ENCODE measurements at places on chromosomes 12 and 14. TPM values are rescaled to one million over a fixed set of nuclear protein-coding genes. Genes with fewer than 3 reads are reported as not detected.

DNA sequence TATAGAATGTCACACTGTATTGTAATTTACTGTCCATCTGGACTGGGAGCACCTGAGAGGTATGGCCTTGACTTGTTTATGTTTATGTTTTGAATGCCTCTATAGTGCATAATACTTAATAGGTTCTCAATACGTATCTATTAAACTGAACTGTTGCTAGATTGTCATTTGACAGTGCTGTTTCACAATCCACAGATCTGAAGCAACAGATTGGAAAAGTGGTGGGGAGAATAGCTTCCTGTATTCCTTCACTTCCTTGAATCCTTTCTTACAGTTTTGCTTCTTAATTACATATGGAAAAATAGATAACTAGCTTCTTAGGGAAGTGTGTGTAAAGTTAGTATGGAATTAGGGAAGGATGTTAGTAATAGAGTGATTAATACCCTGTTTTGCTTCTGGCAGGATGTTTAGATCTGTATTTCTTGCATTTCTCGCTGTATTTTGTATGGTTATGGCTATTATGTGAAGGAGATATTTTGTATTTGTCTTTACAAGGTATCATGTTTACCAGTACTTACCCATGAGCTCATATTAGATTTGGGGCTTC lies 4.5 kb downstream of the CNOT2 start:
- no peak for DNase-seq

DNA sequence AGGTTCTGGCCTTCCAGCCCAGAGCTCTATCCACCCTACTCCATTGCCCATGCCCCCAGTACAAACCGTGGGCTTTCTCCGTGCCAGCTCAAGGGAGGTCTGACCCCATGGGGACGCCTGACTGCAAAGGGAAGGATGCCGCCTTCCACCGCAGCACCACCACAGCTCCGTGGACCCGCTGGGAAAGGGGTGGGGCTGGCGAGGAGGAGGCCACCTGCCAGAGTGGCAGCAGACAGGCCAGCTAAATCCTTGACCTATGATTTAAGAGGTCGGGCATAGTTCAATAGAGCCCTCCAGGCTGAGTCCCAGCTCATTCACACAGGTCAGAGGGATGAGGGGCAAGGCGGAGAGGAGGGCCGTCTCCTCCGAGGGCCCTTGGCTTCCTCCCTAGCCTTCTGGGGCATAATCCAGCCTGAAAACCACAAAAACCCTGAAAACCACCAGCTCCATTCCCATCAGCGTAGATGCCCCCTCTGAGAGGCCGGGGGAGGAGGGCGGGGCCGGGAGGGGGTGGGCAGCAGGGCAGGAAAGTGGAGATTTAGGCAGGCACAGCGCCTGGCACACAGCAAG lies 14.9 kb upstream of the FIGNL2 start:
- no peak for DNase-seq

- DNase-seq, result no peak
Observed at GRCh38 chr14:99356031-99356608, 84.1 kb upstream of the BCL11B start.

DNA sequence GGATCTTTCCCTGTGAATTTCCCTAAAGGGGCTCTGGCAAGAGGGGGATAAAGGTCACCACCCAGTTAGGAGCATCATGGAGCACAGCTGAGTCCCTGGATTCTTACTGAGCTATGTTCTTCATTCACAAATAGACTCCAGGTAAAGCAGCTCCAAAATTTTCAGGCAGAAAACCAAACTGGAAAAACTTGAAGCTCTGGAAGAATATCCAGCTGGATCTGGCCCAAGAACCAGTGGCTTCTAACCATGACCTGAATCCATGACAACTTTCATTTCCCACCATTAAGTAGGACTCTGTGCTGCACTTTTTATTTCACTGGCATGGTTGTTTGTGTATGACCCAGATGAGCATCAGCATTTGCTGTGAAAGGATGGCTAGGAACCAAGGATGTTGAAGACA lies 180.4 kb upstream of the FKBP4 start:
- no peak for DNase-seq

The ATL1 gene
- polyA plus RNA-seq, result 8.4 TPM

- DNase-seq, result no peak
Observed at GRCh38 chr12:52772188-52772587, 5.0 kb downstream of the KRT76 start.

The NDUFA12 gene
- polyA plus RNA-seq, result 107 TPM

DNA sequence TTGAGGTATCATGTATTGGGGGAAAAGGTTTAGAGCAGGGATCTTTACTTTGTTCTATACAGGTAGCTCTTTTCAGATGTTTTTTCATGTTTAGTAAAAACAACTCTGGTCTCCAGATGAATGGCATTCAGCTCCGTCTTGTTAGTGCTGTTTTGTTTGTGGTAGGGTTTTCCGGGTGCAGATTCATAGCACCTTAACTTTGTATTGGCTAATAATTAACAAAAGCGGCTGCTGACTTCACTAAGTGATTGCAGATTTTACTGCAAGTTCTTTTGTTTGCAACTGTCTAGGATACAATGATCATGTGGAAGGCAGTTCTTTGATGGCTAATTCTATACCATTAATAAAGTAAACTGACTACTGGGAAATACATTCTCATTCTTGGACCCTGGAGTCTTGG lies 32.2 kb upstream of the BHLHE41 start:
- no peak for DNase-seq

The NYNRIN gene
- 54.6 TPM for polyA plus RNA-seq

DNA sequence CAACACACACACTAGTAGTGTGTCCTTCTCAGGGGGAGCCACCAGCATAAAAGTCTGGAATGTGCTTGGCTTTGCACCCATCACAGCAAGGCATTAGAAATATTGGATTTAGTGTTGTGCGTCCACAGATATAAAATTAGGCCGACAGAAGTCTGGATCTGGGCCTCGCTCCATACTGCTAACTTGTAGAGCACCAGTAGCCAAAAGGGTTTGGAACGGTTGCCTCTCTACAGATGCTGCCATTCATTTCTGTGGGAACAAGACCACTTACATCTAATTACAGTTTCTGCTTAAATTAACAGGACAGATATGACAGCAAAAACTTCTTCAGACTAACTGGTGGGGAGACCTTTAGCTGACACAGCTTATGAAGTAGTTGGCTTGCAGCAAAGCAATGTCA lies 94.2 kb downstream of the EXOC5 start:
- no peak for DNase-seq

The SPTSSA gene
- 32.2 TPM for polyA plus RNA-seq

The KERA gene
- polyA plus RNA-seq, result not detected
